ENCODE measurements at places on chromosomes 11 and 22.
A peak's percentile ranks its signal among the peaks of the same experiment; 100 is the strongest.

- no peak for DNase-seq
These were observed 18.5 kb upstream of the BAIAP2L2 start for GRCh38 chr22:38129021-38129420.

- no peak for DNase-seq
These were observed 3.1 kb downstream of the EED start for GRCh38 chr11:86247608-86248007.

- no peak for DNase-seq
These were observed 269.4 kb downstream of the TTC28 start for GRCh38 chr22:28410050-28410816.

DNA sequence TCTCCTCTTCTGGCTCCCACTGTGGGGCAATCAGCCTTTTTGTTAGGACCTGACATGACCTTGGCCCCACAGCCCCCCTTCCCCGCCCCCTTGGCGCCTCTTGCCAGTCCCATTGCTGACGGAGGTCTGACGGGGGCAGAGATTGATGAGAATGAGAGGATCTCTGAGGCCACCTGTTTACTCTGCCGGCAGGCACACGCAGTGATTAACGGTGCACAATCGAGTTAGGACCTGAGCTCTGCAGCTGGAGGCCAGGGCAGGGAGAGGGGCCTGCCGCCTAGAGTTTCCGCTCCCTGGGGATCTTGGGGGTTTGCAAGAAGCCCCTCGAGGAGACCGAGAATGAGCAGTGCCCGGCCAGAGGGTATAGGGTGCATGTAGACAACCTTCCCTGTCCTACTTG lies 6.8 kb upstream of the CHRM1 start:
- no peak for DNase-seq

DNA sequence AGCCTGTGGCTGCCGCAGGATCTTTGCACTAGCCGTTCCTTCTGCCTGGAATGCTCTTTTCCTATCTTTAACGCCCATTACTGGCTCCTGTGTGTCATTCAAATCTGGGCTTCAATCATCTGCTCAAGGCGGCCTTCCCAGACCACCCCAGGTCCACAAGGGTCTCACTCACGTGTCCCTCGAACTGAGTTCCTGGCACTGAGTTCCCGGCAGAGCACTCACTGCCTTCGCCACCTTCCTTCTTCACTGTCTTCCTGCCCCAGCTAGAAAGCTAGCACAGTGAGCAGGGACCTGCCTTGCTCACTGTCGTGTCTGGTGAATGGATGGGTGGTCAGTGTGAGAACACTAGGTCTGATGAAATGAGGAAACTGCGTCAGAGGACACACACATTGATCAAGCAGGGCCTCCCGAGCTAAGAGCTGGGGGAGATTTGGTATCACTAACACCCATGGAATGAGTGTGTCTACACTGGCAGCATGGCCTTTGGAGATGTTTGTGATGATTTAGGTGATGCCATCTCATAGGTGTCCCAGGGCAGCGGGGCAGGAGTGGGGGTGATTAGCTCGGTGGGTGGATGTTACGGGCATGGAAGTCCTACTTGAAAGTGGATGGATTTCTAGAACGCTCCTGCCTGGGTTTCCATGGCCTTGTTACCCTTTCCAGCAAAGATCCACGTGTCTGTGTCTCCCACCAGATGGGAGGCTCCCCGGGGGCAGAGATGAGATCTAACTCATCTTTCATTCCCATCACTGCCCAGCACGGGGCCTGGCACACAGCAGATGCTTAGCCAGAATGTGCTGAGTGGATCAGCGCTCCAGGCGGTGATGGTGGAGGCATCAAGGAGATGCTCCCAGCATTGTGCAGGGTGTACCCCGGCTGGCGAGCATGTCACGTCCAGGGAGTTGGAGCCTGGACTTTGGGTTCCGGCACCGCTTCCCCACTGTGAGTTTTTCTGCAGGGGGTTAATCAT lies 64.5 kb downstream of the SHISAL1 start:
- DNase-seq = no peak

GRCh38 chr11:104003491-104003890 lies 32.9 kb upstream of the DDI1 start:
- DNase-seq = no peak

DNA sequence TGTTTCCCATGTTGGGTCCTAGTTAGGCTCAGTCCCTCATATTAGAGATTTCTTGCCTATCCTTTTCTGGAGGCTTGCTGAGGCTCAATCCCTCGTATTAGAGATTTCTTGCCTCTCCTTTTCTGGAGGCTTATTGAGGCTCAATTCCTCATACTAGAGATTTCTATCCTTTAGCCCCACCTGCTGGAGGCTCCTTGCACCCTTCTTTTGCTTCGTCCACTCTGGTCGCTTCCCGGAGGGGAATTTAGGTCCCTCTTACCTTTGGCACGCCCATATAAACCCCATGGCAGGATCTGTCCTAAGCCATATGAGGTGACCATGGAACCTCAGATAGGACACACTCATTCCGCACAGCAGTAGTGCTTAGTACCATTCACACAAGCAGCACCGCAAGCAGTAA lies 15.9 kb downstream of the CYP2D6 start:
- no peak for DNase-seq

DNA sequence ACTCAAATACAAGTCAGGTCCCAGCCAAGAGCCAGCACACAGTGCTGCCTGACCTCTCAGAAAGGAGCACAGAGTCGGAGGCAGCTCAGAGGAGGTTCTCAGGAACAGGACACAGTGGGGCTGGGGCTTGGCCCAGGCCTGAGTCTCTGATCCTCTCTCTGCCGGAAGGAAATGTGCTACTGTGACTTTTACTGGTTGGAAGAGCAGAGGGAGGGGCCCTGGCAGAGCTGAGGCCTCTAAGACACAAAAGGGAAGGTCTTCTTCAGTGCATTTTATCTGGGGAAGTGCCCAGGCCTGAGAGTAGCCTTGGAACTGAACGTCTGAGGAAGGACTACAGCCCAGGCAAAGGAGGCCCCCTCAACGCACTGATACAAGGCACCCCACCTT lies 16.2 kb upstream of the CASTOR1 start:
- DNase-seq = peak; percentile 42

DNA sequence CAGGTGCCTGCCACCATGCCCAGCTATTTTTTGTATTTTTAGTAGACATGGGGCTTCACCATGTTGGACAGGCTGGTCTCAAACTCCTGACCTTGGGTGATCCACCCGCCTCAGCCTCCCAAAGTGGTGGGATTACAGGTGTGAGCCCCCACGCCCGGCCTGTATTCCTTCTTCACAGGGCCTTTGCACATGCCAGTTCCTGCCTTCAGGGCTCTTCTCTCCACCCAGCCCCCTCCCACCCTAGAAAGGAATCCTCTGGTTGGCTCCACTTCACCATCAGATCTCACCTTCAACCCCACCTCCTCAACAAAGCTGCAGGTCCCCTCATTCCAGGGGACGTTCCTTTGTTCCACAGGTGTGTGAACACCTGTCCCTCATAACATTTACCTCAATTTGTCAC lies 2.0 kb downstream of the POLR3H start:
- no peak for DNase-seq

DNA sequence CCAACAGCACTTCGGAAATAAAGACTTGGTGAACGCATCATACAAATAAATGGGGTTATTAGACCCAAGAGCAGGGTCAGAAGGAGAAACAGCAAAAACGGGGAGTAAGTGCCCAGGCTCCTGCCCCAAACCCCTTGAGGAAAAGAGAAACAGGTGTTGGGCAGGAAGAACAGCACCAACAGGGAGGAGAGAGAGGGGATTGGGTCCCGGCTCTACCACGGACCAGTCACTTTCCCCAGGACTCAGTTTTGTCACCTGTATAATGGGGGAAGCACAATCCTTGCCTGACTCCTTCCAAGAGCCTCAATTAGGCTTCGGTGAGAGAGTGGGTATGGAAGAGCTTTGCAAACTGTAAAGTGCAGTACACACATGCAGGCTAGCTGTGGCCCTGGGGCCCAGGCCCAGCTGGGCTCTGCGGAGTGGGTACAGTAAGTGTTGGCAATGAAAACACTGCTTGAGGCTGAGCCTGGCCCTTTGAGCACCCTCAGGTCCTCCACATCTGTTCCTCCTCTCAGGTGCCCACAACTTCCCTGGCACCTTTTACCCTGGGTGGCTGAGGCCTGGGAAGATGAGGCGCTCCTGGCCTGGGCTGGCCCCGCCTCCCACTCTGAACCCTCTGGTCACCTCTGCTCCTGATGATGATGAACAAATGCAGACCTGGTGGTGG lies 8.9 kb downstream of the SLC29A2 start:
- no peak for DNase-seq

GRCh38 chr11:68213135-68213515 lies at the start of gene KMT5B:
Gene KMT5B, minus strand, starts transcription at chr11:68213296. Its CDS starts 23,220 bp downstream, at chr11:68190076.
- DNase-seq = peak; percentile 47

DNA sequence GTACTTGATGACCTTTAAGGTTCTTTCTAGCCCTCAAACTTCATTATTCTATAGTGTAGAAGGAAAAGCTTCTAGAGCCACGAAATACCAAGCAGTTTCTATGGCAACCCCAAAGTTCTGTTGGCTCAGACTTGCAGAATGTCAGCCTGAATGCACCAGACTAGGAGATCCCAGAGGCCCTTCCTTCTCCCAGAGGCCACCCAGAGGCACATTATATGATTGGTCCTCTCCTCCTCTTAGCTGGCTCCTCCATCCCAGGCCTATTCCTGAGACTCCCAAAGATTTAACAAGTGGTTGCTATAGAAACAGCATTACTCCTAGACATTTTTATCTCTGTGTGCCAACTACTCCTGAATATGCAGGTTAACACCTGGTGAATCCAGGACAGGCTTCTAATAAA lies 69.2 kb upstream of the CCDC90B start:
- DNase-seq = no peak

- no peak for DNase-seq
These were observed 452.7 kb upstream of the CCDC179 start for GRCh38 chr11:23313001-23313400.

GRCh38 chr11:102375720-102376399 lies 28.8 kb downstream of the BIRC2 start:
- no peak for DNase-seq

GRCh38 chr11:44312876-44313275 lies 2.9 kb upstream of the ALX4 start:
- DNase-seq = no peak

DNA sequence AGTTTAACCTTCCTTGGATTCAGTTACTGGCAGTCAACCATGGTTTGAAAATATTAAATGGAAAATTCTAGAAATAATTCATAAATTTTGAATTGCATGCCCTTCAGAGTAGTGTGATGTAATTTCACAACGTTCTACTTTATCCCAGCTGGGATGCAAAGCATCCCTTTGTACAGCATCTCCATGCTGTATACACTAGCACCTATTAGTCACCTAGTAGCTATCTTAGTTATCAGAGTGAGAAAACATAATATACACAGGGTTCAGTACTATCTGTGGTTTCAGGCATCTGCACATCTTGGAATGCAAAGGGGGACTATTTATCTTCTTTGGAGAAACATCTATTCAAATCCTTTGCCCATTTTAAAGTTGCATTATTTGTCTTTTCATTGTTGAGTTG lies 30.8 kb downstream of the CBL start:
- no peak for DNase-seq

DNA sequence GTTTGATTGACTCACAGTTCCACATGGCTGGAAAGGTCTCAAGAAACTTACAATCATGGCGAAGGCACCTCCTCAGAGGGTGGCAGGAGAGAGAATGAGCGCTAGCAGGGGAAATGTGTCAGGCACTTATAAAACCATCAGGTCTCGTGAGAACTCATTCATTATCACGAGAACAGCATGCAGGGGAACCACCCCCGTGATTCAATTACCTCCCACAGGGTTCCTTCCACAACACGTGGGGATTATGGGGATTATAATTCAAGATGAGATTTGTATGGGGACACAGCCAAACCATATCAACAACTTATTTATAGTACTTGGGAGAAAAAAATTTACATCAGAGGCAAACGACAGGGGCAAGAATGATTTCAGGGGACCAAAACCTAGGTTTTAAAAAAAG lies 3.0 kb downstream of the ME3 start:
- DNase-seq = no peak

- DNase-seq = no peak
These were observed 18.9 kb upstream of the CABP2 start for GRCh38 chr11:67542169-67542568.

DNA sequence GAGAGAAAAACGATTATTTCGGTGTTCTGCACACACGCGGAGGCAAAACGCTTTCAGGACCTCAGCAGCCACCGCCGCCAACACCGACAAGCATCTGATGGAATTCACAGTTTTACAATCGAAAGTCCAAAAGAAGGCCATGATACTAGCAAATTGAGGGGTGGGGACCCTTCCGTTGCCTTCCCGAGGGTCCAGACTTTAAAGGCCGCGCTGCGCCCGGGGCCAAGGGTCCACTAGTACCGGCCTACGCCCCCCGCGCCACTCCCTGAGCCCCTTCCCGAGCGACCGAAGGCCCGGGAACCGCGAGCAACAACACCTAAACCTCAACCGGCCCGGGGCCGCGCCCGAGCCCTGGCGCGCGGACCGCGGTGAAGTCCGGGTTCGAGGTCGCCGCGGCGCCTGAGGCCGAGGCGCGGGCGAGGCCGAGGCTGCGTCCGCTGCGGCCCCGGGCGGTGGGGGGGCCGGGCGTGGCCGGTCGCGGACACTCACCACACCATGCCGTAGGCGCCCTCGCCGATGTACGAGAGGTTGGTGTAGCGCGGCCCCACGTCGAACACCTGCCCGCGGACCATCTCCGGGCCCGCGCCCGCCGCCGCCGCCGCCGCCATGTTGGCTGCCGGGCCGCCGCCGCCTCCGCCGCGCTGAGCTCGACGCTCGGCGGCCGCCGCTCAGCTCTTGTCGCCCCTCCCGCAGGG lies 465 bp downstream of the MAPK1 start:
- DNase-seq = peak; percentile 27

DNA sequence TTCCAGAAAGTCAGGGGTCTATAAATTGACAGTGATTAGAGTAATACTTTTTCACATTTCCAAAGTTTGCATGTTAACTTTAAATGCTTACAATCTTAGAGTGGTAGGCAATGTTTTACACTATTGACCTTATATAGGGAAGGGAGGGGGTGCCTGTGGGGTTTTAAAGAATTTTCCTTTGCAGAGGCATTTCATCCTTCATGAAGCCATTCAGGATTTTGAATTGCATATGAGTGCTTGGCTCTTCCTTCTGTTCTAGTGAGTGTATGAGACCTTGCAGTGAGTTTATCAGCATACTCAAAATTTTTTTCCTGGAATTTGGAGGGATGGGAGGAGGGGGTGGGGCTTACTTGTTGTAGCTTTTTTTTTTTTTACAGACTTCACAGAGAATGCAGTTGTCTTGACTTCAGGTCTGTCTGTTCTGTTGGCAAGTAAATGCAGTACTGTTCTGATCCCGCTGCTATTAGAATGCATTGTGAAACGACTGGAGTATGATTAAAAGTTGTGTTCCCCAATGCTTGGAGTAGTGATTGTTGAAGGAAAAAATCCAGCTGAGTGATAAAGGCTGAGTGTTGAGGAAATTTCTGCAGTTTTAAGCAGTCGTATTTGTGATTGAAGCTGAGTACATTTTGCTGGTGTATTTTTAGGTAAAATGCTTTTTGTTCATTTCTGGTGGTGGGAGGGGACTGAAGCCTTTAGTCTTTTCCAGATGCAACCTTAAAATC lies 5.3 kb downstream of the MALAT1 start:
- no peak for DNase-seq

- DNase-seq = no peak
These were observed 3.8 kb upstream of the FLI1 start for GRCh38 chr11:128689948-128690664.

GRCh38 chr11:119709638-119710346 lies 19.2 kb downstream of the NECTIN1 start:
- DNase-seq = no peak

GRCh38 chr11:129249351-129249750 lies 57.2 kb upstream of the ARHGAP32 start:
- DNase-seq = no peak

Measured in midbrain (tissue), 1 donor.